Left colon (tissue), 2 donors: ENCODE measurements at places on chromosomes 12 and 14. TPM values are rescaled to one million over a fixed set of nuclear protein-coding genes. Genes with fewer than 3 reads are reported as not detected.

GRCh38 chr12:106495354-106495965, 87.3 kb upstream of the RFX4 start:
- DNase-seq = no peak

- DNase-seq = no peak
Observed at GRCh38 chr12:120231316-120232011, 30.6 kb upstream of the RPLP0 start.

GRCh38 chr12:109844983-109845823, 12.0 kb upstream of the TRPV4 start:
- DNase-seq = peak; percentile 71

DNA sequence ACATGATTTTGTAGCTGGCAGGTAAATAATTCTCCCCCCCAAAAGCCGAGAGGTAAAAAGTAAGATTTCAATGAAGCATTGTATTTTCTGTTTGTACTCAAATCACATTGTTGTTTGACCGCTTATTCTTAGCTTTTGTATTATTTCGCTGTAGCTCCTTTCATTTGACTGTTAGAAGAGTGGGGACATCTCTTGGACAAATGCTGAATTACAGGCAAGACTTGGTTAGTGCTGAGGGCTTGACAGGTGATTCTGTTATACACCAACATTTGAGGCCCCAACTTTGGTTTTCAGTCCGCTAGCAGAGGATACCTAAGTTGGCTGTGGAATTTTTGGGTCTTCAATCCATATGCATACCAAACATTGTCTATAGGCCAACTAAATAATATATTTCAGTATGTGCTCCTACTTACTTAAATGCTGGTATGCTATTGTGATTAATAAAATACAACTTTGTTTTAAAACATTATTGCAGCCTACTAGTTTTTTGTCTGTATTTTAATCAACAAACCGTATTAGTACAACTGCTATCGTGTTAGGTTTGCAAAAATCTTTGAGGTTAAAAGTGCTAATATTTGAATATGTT, 102.2 kb downstream of the ERC1 start:
- no peak for DNase-seq

TRPV4 gene
- 0.09 TPM for total RNA-seq

GRCh38 chr14:63564318-63564717, 21.1 kb upstream of the PPP2R5E start:
- peak; percentile 50 for DNase-seq

SLC38A4 gene
- 8.0 TPM for total RNA-seq

GRCh38 chr14:73961192-73961591, 11.1 kb downstream of the COQ6 start:
- no peak for DNase-seq

GRCh38 chr14:23558346-23559009, 2.4 kb downstream of the THTPA start:
- DNase-seq = no peak

DNA sequence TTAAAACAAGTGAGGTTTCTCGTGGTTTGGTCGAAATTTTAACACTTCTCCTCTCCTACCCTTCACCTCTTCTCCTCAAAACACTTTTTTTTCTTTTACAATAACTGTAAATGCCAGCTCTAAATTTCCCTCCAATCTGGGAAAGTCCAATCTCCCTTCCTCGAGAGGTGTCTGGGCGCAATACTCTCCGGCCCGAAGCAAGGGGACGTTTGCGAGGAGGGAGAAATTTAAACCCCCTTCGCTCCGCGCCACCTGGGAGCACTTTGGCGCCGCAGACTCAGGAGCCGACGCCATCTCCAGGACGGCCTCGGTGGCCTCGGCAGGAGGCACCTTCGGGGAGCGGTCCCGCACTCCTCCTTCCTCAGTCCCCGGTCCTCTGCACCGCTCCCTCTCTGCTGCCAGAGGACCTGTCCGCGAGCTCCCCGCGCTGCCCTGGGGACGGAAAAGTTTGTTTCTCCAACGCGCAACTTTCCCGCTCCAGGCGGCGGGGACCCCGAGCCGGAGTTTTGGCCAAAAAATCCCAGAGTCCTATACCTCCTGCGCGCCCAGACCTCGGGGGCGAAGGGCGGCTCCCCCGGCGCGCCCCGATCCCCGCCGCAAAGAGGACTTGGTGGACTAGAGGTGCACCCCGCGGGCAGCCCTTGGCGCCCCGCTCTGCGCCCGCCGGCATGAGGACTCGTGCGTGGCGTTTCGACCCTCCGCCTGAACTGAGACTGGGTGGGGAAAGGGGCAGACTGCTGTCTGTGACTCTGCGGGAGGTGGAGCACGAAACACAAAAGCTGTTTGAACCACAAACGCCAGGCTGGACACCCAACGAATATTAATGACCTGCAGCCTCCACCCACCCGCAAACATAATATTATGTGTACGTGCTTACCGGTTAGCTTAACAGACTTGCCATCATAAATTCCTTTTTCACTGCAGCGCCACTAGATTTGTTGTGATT, 95.2 kb upstream of the HMGA2 start:
- peak; percentile 6 for DNase-seq

DNA sequence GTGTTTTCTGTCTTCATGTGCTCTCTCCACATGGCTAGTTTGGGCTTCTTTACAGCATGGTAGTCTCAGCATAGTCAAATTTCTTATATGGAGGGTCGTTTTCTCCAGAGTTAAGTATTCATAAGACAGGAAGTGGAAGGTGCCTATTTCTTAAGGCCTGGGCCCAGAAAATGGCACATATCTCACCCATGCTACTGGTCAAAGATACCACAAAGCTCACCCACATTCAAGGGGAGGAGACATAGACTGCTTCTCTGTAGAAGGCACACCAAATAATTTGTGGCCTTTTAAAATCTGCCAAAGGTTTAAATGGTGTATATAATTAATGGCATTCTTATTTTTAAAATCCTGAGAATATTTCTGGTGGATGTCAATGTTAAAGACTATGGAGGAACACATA, 44.8 kb downstream of the CCDC91 start:
- DNase-seq = no peak

PIWIL1 gene
- total RNA-seq = 0.31 TPM

MANSC1 gene
- 48.0 TPM for total RNA-seq

GRCh38 chr14:72075649-72076334, 143.6 kb downstream of the RGS6 start:
- no peak for DNase-seq

- DNase-seq = no peak
Observed at GRCh38 chr12:9118158-9118557, 2.4 kb upstream of the A2M start.

GRCh38 chr12:115341442-115341841, 657.5 kb upstream of the TBX3 start:
- DNase-seq = peak; percentile 65

GRCh38 chr14:98705871-98706300, 566.1 kb downstream of the BCL11B start:
- no peak for DNase-seq

- no peak for DNase-seq
Observed at GRCh38 chr12:80622271-80622670, 85.2 kb upstream of the MYF6 start.

DNA sequence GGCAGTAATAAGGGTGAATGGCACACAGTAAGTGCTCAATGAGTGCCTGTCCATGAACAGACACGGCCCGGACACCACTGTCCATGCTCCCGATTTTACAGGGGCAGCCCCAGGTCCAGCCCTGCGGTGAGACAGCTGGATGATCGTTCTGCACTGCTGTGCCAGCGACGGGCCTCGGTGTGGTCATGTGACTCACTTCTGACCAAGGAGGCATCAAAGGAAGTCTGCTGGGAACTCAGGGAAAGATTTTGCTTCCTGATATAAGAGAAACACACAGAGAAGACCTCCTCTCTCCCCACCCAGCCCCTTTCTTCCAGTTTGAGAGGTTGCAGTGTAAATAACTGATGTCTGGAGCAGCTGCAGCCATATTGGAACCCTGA, 126.6 kb downstream of the SCARB1 start:
- DNase-seq = no peak

OSGEP gene
- total RNA-seq = 35.0 TPM

- no peak for DNase-seq
Observed at GRCh38 chr14:105384041-105384557, 14.2 kb upstream of the TEX22 start.

DNA sequence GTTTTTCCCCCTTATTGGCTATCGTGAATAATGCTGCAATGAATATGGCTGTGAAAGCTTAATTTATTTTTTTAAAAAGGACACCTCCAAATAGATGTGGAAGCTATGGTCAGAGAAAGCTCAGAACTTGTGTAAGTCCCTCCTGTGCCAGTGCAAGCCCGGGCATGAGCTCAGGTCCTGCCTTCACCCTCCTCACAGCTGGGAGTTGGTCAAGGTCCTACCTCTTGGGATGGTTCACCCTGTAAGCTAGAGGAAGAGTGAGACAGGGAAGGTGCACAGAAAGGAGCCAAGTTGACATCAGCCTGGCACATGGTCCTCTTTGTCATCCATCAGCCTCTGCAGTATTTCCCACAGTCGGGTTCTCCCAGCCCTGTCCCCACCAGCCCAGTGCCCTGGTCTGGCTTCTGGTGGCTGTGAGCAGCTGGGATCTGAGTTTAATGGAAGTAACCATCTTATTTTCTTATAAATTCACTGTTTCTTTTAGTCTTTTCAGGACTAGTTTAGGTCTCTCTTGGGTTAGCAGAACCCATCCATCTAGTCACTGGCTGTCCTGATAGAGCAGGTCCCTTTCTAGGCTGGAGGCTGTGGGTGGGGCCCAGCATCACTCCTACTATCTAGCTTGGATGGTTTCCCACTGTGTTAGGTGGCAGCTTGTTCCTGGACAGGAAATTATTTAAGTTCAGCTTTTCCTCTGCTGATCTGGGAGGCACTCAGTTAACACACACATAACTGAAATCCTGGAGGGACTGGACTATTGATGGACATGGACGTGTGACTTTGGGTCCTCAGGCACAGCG, 11.8 kb upstream of the PLEKHG3 start:
- DNase-seq = peak; percentile 64

HRK gene
- total RNA-seq = 1.1 TPM

DNA sequence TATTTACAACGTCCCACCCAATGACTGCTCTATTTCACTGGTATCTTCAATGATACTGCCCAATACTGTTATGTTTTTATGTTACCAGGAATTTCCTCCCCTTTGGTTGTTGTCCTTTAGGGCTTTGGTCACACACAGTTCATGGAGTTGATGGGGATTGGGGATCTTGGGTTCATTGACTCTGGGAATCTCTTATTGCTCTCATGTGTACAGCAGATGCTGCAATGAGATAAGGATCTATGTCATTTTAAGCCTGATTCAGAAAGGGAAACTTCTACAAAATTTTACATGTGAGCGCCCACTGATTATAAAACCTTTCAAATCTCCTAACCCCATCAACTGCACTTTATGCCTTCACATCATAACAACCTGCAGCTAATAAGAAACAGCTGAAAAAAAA, 67.2 kb downstream of the FAR2 start:
- no peak for DNase-seq

SMCO3 gene
- total RNA-seq = not detected

DNA sequence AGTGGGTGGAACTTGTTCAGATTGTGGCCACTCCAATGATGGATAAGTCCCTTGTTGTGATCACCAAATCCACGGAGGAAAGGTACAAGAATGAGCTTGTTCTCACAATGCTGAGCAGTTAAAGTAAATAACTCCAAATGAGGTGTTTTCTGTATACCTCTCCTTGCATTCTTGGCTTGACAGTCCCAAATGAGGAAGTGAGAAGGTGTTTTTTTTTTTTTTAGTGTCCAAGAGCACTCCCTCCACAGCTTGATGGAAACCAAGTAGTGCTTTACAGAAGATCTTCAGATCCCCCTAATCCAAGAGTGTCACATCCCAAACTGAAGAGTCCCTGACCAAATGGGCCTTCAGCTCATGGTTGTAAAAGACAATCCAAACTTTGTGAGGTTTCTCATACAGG, 153.6 kb downstream of the ATP23 start:
- no peak for DNase-seq

GRCh38 chr14:61455351-61455750, 134.0 kb downstream of the PRKCH start:
- DNase-seq = no peak

DNA sequence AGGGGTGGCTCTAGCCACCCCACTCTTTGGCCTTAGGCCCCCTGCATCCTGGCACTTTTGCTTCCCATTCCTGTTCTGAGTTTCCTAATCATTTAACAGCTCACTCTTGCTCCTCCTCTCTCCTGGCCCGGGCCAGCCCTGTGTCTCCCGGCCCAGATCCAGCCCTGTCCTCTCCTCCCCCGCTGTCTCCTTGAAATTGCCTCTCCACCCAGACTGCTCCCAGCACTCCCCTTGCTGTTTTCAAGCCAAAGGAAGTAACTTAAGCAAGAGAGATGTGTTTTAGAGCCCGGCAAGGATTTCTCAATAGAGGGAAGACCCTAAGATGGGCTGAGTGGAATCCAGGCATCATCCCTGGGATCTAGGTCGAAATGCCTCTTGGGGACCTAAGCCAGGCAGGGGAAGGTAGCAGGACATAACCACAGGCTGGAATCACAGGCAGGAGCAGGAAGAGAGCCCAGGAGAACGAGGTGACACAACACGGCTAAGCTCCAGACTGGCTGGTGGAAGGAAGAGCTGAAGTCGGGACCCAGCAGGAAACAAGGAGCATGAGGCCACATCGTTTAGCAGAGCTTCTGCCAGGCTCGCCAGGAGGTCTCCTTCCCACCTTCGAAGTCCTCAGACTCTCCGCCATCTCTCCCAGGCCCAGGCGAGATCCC, 2.0 kb upstream of the LRP1-AS start:
- peak; percentile 79 for DNase-seq

DNA sequence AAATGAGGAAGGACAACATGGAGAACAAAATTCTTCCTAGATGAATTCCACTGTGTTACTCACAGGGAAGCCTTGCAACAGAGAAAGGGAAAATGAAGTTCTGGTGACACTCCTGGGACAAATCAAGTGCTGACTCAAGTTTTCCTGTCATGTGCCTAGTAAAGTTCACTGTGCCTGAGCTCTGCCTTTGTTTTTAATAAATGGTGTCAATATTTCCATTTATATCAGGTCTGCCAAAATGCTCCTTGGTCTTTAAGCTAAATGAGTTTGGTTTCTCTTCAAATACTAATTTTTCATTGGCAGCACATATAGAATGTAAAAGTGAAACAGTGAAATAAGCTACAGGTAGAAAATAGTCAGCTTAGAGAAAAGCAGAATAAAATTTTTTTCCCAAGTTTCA, 33.0 kb downstream of the HIGD1C start:
- no peak for DNase-seq

- no peak for DNase-seq
Observed at GRCh38 chr12:96503976-96504375, 14.6 kb downstream of the CFAP54 start.

- DNase-seq = no peak
Observed at GRCh38 chr12:76299536-76300296, 48.5 kb downstream of the BBS10 start.
